Thyroid gland (tissue), 4 donors: ENCODE measurements at places on chromosomes 6 and 20. TPM values are rescaled to one million over a fixed set of nuclear protein-coding genes. Genes with fewer than 3 reads are reported as not detected.

GRCh38 chr6:35370785-35371493 is 28.6 kb downstream of the PPARD start:
- DNase-seq, result no peak

FRK gene
- 2.3 TPM for total RNA-seq

EYA4 gene
- 5.2 TPM for total RNA-seq

DNA sequence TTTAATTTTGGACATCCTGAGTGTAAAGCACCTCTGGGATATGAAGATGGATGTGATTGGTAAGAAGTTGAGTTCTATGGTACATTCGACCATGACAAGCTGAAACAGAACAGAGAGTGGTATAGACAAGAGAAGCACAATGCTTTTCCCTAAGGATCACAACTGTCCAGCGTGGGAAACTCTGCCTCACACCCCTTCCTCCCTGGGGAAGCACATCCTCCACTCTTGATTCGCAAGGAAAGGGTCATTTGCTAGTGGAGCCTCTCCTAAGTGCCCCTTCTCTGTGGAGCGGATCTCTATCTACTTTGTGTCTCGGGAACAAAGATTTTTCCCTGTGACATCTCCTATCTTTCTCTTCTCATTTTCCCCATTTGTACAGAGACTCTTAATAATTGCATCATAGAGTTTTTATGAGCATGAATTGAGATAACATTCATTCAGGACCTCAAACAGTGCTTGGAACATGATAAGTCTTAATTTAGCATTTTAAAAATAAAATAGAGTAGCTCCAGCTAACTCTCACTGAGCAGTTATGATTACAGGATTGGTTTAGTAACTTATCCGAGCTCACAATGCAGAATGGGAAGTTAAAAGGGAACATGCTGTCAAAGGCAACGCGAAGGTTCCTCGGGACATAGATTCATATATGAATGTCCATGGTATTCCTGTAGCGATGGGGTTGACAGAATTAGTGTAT is 775.2 kb downstream of the C6orf118 start:
- no peak for DNase-seq

GRCh38 chr6:37514321-37514771 is 14.7 kb upstream of the CCDC167 start:
- no peak for DNase-seq

SLC44A4 gene
- 16.2 TPM for total RNA-seq
